Stimulated activated CD4-positive, alpha-beta T cell treated with anti-CD3 and anti-CD28 coated beads, TNF-alpha, amount 100 ng/mL, for 48 hours (primary cell): ENCODE measurements at places on chromosomes 4 and X.

- no peak for DNase-seq
These were observed 33.1 kb upstream of the RBPJ start for GRCh38 chr4:26287756-26288155.

- DNase-seq = no peak
These were observed 710.7 kb upstream of the FAM241A start for GRCh38 chr4:111434586-111434985.

GRCh38 chrX:151703487-151703886, 8.2 kb downstream of the PRRG3 start:
- no peak for DNase-seq

DNA sequence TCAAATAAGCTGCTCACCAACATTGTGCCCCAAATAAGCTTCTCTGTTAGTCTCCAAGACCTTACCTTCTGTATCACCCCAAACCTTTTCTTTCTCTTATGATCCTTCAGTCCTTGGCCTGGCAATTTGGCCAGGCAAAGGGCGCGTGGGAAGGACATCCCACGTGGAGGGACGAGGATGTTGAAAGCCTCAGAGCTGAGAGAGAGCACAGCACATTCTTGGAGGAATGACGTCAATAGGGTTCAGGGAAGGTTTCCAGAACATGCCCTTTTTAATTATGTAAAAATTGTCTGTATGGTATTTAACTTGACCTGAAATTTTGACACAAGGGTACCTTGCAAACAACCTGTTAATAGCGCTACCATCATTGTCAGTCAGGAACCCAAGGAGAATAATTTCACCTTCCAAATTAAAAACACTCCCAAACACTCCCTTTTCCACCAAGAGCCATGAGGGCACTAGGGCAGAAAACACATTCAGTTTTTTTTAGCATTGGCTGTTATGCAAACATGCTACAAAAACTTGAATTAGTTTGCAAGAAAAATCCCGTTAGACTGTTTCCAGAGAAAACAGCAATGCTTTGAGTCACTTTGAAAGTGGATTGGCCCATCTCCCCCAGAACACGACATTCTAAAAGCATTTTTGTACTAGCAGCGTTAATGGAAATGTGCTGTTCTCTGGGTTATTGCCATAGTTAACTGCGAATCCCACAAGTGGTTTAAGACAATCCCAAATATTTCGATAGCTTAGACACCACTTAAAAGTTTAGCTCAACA, 183.2 kb upstream of the PUDP start:
- no peak for DNase-seq

- DNase-seq = no peak
These were observed 29.8 kb downstream of the FAM149A start for GRCh38 chr4:186134257-186134656.

- no peak for DNase-seq
These were observed 132.6 kb downstream of the FHIP1A start for GRCh38 chr4:151541389-151542071.
